Activated CD8-positive, alpha-beta memory T cell treated with anti-CD3 and anti-CD28 coated beads for 1 hour (primary cell): ENCODE measurements at places on chromosomes 1 and 21.

GRCh38 chr1:46805755-46806154 is 6.9 kb downstream of the CYP4B1 start:
- no peak for DNase-seq

DNA sequence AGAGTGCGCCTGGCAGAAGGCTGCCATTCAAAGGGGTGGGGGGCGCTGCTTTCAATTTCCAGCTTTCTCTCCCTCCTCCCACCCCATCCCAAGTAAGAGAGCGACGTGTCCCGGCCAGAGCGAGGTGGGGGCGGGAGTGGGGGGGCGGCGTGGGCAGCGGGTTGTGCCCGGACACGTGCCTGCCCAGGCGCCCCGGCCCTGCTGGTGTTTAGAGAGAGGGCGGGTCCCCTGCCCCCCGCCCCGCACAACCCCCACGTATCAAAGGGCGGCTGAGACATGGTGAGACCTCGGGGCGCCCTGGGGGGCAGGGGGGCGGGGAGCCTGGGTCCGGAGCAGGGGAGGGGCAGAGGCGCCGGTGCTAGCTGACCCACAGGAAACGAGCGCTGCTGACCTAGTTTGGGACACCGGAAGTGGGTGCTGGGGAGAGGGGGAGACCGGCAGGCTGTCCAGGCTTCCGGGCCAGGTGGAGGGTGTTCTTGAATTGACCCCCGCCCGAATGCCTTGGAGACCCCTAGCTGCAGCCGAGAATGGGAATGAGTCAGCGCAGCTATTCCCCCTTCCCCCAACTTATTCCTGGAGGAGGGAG is 1.3 kb downstream of the ZBTB7B start:
- no peak for DNase-seq

GRCh38 chr1:182725259-182726255 is 41.2 kb upstream of the RGS8 start:
- DNase-seq: no peak

DNA sequence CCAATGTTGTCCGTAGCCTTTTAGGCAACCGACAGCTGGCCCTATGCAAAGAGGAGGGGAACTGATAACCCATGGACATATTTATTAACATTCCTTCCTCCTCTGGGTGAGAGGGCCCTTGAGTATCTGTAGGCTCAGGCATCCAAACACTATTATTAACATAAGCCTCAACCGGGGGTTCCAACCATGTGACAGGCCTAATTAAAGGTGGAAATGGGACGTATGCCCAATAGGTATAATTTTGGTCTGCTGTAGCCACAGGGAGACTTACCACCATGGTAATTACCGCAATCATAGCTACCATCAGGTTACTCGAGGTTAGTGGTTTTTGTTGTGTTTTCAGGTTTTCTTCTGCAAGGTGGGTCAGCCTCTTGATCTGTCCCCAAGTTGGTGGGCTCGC is 5.3 kb downstream of the DAP3 start:
- DNase-seq: no peak

- no peak for DNase-seq
These were observed 17.9 kb downstream of the PROX1 start for GRCh38 chr1:214005708-214006107.
